NCI-H345 (cell line): ENCODE measurements at places on chromosomes 11 and 22.

- no peak for DNase-seq
Measured at GRCh38 chr22:39979458-39979857, 15.3 kb upstream of the FAM83F start.

DNA sequence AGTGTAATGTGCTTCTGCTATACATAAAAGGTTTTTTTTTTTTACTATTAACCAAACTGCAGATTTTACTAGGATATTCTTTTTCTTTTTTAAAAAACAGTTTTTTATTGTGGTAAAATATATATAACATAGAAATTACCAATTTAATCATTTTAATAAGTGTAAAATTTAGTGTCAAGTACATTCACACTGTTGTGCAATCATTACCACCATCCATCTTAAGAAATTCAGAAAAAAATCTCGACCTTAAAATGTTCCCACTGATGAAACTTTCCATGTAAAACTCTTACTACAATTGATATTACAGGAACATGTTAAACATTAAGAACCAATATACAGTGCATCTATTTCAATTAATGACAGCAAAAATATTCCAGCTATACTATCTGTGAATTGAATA is 244.8 kb upstream of the FAT3 start:
- no peak for DNase-seq

DNA sequence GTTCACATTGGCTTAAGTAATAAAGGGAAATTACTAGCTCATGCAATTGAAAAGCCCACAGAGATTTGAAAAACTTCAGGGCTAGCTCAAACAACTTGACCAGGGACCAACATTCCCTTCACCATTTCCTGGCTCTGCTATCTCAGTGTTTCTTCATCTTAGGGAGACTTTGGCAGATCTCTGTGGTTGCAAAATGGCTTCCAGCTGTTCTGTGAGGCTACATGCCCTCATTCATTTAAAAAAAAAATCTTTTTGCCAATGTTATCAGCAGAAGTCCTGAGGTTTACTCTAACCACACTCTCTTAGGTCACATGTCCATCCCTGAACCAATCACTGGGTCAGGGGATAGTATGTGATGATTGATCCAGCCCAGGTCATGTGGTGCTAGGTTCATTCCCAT is 13.9 kb upstream of the RASSF10 start:
- no peak for DNase-seq

DNA sequence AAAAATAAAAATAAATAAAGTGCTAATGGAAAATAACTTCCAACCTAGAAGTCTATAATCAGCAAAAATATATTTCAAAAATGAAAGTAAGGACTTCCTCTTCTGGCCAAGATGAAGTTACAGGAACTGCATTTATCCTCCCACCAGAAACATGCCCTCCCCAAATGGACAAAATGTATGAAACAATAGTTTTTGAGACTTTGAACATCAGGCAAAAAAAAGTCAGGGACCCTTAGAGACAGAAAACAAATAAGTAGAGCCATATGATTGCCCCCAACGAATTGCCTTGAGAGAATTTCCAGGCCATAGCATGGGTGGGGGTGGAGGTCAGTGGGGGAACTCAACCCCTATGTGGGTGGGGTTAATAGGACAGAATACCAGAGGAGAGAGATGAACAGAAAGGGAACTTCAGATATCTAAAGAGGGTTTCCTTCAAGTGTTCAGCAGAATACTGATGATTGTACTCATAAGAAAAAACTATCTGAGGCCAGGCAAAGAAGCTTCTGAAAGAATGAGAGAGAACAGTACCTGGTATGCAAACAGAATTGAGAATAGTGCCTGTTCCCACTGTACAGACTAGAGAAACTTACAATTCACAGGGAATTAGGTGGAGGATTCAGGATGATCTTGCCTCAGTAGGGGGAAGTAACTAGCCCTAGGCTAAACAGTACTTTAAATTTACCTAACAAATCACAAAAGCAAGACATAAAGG is 26.6 kb upstream of the IL10RA start:
- no peak for DNase-seq

GRCh38 chr11:70024036-70024772 is 53.9 kb upstream of the ANO1 start:
- DNase-seq, result no peak
